Urinary bladder (tissue), 4 donors: ENCODE measurements at places on chromosomes 13 and 19. TPM values are rescaled to one million over a fixed set of nuclear protein-coding genes. Genes with fewer than 3 reads are reported as not detected.

- no peak for DNase-seq
Measured at GRCh38 chr19:44614313-44614712, 950 bp downstream of the IGSF23 start.

DNA sequence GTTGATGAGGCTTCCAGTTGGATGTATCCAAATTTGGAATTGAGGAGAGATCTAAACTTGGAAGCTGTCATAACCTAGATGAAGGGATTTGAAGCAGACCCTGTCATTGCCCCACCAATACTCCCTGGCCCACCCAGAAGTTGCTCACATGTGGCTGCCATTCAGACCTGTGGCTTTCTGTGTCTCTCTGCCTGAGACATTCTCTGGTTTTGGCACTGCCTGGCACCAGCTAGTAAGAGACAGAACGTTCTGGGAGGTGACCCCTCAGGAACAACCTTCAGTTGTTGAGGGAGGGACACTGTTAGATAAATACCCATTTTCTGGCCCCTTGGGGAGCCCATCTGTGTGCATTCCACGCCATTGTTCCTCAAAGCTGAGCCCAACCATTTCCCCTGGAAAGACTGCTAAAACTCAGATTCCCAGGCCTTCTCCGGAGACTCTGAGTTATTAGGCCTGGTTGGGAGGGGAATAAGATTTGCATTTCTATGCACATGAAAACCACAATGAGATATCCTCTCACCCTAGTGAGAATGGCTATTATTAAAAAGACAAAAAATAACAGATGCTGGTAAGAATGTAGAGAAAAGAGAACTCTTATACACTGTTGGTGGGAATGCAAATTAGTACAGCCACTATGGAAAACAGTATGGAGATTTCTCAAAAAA is 290.4 kb downstream of the TSHZ3 start:
- DNase-seq = no peak

DNA sequence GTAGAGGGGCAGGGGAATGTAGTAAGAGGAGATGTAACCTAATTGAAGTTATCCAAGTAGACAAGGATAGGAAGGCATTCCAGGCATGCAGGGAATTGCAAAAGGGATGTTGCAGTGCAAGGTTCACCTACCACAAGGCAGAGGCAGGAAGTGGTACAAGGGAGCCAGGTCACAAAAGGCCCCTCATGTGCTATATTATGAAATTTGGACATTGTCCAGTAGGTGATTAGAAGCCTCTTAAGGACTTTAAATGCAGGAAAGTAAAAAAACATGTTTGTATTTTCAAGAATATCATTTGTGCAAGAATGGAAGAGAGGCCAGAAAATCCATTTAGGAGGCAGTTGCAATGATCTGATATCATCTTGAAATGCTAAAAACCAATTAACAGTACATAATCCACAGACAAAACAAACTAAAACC is 111.4 kb downstream of the FRY start:
- no peak for DNase-seq

DNA sequence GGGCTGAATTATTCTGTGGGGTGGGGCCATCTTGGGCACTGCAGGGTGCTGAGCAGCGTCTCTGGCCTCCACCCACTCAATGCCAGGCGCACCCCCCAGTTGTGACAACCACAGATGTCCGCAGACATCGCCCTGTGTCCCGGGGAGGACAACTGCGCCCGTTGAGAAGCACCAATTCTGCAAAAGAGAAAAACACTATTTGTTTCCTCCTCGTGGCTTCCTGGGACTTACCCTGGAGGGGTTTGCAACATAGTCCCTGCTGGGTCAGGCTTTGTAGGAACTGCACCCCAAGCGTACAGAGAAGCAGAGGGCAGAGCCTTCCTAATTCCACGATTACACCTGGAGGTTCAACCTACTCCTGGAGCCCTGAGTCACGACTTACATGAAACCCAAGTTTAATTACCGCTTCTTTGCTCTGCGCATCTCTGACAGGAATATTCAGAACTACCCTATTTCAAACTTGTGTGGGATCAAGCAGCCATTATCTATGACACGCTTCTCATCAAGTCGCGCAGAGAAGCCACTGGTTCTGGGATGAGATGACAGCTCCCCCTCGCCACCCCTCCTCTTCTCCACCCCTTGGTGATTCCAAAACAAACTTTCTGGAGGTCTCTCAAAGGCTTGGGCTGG is 11.1 kb upstream of the SLC39A3 start:
- DNase-seq = no peak

- no peak for DNase-seq
Measured at GRCh38 chr13:110676595-110677587, 29.0 kb downstream of the CARS2 start.

- DNase-seq = no peak
Measured at GRCh38 chr13:111940892-111941291, 126.1 kb upstream of the SOX1 start.

GRCh38 chr13:110114316-110114715 is 192.6 kb downstream of the COL4A1 start:
- DNase-seq = no peak

- no peak for DNase-seq
Measured at GRCh38 chr13:59398127-59398526, 765.6 kb downstream of the DIAPH3 start.

DNA sequence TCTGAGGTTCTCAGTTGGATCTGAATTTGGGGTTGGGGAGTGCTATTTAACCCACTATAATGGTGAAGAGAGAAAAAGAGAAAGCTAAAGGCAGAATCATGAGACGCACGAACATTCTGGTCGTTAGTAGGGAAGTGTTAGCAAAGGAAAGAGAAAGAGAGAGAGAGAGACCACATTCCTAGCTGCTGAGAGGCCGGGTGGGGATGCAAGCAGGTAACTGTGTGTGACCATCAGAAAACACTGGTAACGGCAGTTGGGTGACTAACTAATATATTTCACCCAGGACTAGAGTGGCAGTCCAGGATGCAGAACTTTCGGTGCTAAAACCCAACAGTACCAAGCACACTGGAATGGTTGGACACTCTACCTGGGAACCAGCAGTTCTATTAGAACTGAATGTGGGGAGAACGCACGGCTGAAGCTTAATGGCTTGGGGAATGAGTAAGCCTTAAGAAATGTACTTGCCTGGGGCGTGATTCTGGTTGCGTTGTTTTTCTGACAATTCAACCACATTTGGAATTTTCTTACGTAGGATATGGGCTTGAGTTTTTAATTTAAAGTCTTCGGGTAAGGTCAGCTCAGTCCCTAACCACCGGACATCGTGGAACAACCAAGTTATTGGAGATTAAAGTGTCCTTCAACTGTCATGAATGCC is 130.2 kb downstream of the DNAJC15 start:
- DNase-seq = no peak

DNA sequence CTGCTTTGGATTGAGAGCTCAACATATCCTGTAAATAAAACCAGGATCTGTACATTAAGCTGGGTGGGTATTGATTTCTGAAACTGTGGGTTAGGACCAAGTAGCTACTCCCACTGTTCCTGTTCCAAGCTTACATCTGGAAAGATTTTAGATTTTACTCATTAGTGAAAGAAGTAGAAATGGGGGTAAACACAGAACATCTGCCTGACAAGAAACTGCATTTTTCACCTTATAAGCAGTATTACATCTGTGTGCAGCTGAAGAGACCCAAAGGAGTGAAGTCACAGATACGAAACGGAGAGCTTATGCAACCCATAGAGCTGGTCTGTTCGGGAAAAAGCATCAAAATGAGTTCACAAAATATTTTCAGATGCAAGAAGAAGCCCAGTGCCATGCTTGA is 235.2 kb downstream of the SLITRK5 start:
- DNase-seq = no peak

DNA sequence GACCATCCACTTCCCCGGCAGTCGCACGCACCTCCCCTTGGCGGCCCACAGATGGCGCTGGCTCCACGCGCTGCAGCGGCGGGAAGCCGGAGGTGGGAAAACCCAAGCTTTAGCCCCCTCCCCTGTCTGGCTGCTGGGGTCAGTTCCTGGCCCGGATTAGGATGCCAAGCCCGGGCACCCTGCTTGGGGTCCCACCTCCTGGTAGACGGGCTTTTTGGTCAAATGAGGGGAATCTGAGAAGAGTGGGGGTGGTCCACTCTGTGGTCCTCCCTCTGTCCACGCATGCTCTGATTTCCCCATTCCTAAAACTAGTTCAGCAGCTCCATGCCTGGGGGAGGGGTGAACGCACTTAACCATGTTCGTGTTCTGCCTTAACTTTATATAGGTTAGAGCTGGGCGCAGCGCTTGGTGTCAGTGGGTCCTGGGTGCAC is 8.1 kb upstream of the ADGRE2 start:
- no peak for DNase-seq

- DNase-seq = no peak
Measured at GRCh38 chr19:35703343-35703742, 1.0 kb upstream of the ZBTB32 start.

DNA sequence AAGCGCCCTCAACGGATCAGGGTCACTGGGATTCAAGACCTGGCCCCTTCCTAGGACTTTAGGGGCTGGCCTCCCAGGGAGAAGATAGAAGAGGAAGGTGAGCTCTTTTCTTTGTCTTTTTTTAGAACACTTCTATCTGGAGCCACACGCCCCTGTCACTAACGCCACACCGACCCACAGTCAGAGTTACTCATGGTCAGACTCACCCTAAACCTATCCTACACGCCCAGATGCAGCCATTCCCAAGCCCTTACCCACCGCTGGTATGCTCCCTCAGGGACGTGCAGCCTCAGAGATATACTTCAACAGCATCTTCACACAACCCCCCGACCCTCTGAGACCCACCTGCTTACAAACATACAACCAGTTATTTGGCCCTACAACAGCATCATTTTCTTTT is 29.9 kb upstream of the MUC16 start:
- DNase-seq = no peak

DNA sequence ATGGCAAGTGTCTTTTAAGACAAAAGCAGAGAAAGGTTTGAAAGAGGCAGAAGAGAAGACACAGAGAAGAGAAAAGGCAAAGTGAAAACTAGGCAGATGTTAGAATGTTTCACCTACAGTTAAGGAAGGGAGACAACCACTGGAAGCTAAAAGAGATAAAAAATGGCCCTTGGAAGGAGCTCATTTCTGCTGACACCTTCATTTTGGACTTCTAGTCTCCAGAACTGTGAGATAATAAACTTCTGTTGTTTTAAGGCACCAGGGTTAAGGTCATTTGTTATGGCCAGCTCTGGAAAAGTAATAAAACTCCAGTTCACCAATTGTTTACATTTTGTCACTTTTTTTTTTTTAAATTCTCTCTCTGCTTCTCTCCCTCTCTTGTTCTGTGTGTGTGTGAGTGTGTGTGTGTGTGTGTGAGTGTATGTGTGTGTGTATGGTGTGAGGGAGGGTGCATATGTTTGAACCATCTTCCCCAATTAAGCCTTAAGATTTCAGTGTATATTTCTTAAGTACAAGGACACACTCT is 374.6 kb downstream of the DACH1 start:
- DNase-seq = no peak

The TPTE2 gene
- polyA plus RNA-seq = not detected

The CEACAM6 gene
- polyA plus RNA-seq = not detected

The ZNF132 gene
- 2.3 TPM for polyA plus RNA-seq

The INSL3 gene
- polyA plus RNA-seq = 0.19 TPM

The MED4 gene
- polyA plus RNA-seq = 56.3 TPM
